ENCODE measurements at places on chromosomes 4 and X.
A peak's percentile ranks its signal among the peaks of the same experiment; 100 is the strongest.

DNA sequence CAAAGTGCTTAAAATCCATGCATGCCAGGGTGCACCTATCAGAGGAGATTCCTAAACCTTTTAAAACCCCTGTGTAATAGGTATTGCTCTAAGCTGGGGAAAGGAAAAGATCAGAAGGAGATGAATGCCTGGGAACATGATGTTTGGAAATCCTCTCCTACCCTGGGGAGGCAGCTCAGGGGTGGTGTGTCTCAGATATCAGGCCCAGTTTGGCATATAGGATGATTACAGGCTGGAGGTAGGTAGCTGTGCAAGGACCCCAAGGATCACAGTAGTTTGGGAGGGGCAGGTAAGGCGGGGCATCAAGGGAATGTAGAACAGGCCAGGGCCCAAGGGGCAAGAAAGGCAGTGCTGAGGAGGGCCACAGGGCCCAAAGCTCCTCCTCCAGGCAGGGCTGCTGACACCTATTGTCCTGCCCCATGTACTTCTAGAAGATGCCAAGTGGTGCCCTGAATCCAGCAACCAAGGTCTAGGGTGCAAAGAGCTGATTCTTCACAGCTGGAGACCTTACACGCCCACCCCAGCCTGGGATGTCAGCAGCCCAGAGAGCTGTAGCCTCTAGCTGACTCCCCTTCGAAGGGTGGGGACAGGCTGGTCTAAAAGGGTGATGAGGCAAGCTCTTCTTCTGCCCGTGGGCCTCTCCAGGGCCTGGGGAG, 17.6 kb downstream of the SASH3 start:
- no peak for DNase-seq

DNA sequence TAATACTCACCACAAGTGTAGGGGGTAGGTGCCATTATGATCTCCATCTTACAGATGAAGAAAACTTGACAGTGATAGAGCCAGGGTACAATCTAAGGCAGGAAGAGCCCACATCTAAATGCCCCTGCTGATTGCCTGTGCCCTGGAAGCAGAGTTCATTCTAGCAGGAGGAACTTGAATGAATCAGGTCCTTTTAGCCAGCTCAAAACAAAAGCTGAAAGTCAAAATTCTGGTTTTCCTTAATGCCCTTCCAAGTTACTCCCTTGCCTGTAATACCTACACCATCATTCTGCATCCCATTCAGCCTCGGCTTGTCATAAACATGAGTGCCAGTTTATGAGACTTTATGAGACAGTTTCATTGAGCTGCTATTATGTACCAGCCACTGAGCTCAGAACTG, 89.6 kb downstream of the SCD5 start:
- no peak for DNase-seq

GRCh38 chrX:152865232-152865920, 32.5 kb upstream of the ZNF185 start:
- peak; percentile 8 for DNase-seq

DNA sequence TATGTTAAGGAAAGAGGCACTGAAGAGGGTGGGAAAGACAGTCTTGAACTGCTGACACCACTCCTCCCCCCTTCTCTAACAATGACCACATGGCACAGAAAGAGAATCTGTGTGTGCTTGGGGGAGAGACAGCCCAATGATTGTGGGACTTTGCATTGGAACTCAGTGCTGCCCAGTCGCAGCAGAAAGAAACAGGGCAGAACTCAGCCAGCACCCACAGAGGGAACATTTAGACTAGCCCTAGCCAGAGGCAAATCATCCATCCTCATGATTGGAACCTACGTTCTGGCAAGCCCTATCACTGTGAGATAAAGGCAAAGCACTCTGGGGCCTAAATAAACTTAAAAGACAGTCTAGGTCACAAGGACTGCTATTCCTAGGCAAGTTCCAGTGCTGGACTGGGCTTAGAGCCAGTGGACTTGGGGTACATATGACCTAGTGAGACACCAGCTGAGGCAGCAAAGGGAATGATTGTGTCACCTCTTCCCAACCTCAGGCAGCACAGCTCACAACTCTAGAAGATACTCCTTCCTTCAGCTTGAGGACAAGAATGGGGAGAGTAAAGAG, 132.8 kb upstream of the S100G start:
- DNase-seq, result no peak

DNA sequence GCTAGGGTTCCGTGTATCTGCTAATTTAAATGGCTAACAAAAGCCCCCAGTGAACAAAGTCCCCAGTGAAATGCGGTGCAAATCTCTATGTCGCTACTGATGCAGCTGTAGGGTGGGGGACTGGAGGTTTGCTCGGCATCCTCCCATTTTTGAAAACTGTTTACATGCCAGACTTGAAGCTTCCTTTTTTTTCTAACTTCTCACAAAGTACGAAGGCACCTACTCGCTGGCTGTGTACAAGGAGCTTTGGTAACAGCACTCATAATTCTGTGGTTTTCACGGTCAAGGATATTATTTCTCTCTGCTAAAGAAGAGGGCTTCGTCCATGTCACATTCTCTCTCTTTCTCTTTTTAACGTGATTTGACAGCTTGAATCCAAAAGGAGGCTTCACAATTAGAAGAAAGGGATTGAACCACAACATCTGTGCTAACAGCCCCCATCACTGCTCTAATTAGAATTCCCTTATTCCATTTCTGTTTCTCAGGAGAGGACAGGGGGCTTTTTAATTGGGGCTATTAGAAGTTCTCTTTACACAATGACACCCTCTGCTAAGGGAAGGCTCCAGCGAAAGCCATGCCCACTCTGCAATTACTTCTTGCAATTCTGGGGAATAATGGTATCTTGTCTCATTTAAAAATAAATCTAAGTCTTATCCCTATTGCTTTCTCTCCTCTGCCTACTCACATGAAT, 46.7 kb downstream of the TMEM156 start:
- DNase-seq, result no peak

- no peak for DNase-seq
Measured at GRCh38 chr4:41660352-41660751, 88.2 kb downstream of the PHOX2B start.

Measured in hindlimb muscle (tissue), 1 donor.